ENCODE measurements at places on chromosomes 2 and 18. TPM values are rescaled to one million over a fixed set of nuclear protein-coding genes. Genes with fewer than 3 reads are reported as not detected.

SLC8A1 gene
- total RNA-seq: 83.4 TPM

UNC80 gene
- total RNA-seq: not detected

NFE2L2 gene
- total RNA-seq: 62.0 TPM

EMX1 gene
- not detected for total RNA-seq

HOXD1 gene
- total RNA-seq: 0.13 TPM

PROKR1 gene
- 0.11 TPM for total RNA-seq

TWIST2 gene
- 467 TPM for total RNA-seq

CABYR gene
- total RNA-seq: 4.9 TPM

EVX2 gene
- not detected for total RNA-seq

IL18RAP gene
- not detected for total RNA-seq

SLC5A7 gene
- total RNA-seq: not detected

LYPD6B gene
- 3.9 TPM for total RNA-seq

SKOR2 gene
- total RNA-seq: not detected

PDE1A gene
- total RNA-seq: 16.3 TPM

GTF2A1L gene
- 0.13 TPM for total RNA-seq

EDAR gene
- total RNA-seq: not detected

HEATR5B gene
- total RNA-seq: 17.0 TPM

TNFRSF11A gene
- total RNA-seq: 0.22 TPM

STPG4 gene
- not detected for total RNA-seq

FOXI3 gene
- total RNA-seq: not detected

PNO1 gene
- 12.6 TPM for total RNA-seq

PLA2R1 gene
- total RNA-seq: 14.9 TPM

CAVIN2 gene
- 2.8 TPM for total RNA-seq

TRABD2A gene
- total RNA-seq: 5.7 TPM

COL3A1 gene
- total RNA-seq: 2,141 TPM

TRIP12 gene
- 121 TPM for total RNA-seq

SP5 gene
- total RNA-seq: not detected

ZNF892 gene
- total RNA-seq: 1.9 TPM

ACTG2 gene
- total RNA-seq: not detected

PLEK gene
- not detected for total RNA-seq

GRHL1 gene
- 0.38 TPM for total RNA-seq

AKAIN1 gene
- not detected for total RNA-seq

ARHGAP15 gene
- not detected for total RNA-seq

SPATA3 gene
- not detected for total RNA-seq

THUMPD2 gene
- 5.6 TPM for total RNA-seq

VIT gene
- total RNA-seq: not detected

ZC3H6 gene
- 3.3 TPM for total RNA-seq

C2orf66 gene
- not detected for total RNA-seq

BARD1 gene
- 24.8 TPM for total RNA-seq

FEV gene
- not detected for total RNA-seq

RAB27B gene
- 0.54 TPM for total RNA-seq

TEKT4 gene
- total RNA-seq: not detected

HK2 gene
- total RNA-seq: 24.2 TPM

TMEM150A gene
- 13.5 TPM for total RNA-seq

DSC2 gene
- not detected for total RNA-seq

NT5C1B gene
- total RNA-seq: not detected

CCBE1 gene
- total RNA-seq: 11.4 TPM

SLC5A6 gene
- total RNA-seq: 19.9 TPM

GRP gene
- total RNA-seq: not detected

SPC25 gene
- 3.7 TPM for total RNA-seq

CEP76 gene
- total RNA-seq: 19.7 TPM

GPAT2 gene
- total RNA-seq: 1.0 TPM

PRKAG3 gene
- not detected for total RNA-seq
